ENCODE measurements at places on chromosomes 1 and 21.

DNA sequence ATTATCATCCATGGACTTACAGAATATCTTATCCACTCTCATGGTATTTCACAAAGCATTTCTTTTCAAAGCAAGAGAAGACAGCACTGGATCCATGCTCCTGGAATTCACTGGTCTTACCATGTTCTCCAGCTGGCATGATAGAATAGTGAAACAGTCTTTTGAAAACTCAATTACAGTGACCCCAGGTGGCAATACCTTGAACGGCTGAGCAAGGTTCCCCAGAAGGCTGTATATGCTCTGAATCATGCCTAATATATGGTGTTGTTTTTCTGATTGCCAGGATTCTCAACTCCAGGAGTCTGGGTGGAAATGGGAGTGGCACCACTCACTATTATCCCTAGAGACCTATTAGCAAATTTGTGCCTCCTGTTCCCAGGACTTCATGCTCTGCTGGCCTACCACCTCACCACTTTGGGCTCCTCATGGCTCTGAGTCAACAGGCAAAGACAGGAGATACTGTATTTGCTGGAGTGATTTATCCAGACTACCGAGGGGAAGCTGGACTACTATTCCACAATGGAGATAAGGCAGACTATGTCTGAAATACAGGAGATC is 87.6 kb downstream of the CATSPERE start:
- DNase-seq = no peak

DNA sequence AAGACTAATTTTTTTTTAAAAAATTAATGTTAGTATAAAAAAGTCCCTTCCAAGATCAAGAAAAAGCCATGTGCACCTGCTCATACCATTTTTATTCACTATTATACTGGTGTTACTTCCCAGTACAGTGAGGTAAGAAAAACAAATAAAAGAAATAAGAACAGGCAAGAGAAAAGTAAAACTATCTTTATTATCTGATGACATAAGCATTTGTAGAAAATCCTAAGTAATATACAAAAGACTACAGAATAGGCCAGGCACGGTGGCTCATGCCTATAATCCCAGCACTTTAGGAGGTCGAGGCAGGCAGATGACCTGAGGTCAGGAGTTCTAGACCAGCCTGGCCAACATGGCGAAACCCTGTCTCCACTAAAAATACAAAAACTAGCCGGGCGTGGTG is 65.3 kb downstream of the SRSF11 start:
- no peak for DNase-seq

DNA sequence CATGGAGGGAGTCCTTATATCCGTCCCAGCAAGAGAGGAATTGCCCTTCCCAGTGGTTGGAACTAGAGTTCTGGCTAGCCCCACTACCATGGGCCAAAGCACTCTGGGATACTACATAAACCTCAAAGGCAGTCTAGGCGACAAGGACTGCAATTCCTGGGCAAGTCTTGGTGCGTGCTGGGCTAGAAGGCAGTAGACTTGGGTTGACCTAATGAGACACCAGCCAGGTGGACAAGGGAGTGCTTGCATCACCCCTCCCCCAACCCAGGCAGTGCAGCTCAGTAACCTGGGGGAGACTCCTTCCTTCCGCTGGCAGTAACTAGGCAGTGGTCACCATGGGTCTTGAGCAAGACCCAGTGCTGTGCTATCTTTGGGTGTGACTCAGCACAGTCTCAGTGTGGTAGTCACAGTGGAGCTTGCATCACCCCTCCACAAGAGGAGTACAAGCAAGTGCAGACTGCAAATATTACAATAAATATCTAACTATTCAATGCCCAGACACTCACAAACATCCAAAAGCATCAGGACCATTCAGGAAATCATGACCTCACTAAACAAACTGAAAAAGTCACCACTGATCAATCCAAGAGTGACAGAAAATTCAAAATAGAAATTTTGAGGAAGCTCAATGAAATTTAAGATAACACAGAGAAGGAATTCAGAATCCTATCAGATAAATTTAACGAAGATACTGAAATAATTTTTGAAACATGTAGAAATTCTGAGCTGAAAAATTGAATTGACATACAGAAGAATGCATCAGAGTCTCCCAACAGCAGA is 84.7 kb upstream of the LYPLAL1 start:
- peak; percentile 72 for DNase-seq

GRCh38 chr21:43275421-43276211 is 106.8 kb downstream of the CRYAA start:
- no peak for DNase-seq

DNA sequence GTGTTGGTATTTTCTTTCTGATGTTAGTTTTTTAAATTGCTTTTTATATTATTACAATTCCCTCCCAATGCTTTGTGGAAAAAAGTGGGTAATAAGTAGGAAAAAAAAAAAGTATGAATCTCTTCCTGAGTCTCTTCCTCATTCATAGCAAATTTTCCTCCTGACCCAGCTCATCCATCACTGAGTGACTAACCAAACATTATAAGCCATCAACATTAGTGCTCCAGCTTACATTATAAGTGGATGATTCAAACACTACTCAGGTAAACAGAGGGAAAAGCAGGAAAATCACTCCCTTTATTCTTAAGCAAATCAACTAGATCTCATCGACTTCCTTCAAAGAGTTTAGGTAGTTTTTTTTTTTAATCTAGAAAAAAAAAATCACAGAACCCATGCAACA is 15.4 kb upstream of the SAMD13 start:
- no peak for DNase-seq

DNA sequence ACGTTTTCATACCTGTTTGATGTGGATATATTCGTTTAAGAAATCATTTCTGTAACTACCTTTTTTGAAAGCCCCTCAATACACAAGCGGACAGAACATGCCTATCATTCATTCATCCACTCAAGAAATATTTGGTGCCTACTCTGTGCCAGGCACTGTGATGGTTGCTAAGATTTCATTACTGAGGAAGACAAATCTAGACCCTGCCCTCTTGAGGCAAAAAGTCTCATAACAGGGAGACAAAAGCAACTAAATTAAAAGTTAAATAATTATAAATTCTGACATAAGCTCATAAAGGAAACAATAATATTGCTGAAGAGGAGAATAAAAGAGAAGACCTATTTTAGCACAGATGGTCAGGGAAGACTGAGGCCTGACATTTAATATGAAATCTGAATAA is 203.5 kb upstream of the ZNHIT6 start:
- DNase-seq = no peak

DNA sequence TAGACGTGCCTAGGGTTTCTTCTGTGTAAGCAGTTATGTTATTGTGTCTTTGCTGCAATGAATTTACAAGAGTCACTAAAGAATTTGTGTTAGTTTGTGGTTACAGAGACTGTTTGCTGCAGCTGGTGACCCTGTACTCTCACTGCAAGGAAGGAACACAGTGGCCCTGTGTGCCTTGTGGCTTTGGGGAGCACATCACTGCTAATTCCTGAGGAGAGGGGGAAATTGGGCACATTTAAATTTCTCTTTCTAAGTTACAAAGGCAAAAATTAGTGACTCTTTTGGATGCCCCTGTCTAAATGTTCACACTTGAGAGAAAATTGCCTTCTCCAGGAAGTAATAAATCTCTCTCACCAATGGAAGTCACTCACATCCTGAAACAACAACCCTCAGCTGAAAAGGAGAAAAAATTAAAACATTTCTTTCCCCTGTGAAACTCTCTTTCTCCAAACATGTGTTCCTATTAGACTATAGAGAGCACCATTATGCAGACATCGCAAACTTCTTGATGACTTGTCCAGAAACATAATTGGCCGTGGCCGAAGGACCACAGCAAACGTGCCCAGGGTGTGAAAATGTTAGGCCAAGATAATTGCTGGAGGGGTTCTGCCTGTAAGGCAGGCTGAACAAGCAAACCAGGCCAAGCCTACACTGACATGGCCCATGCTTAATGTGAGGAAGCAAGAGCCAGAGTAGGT is 32.3 kb upstream of the SPAG17 start:
- no peak for DNase-seq

GRCh38 chr21:41956926-41957729 is 3.3 kb upstream of the C2CD2 start:
- no peak for DNase-seq

DNA sequence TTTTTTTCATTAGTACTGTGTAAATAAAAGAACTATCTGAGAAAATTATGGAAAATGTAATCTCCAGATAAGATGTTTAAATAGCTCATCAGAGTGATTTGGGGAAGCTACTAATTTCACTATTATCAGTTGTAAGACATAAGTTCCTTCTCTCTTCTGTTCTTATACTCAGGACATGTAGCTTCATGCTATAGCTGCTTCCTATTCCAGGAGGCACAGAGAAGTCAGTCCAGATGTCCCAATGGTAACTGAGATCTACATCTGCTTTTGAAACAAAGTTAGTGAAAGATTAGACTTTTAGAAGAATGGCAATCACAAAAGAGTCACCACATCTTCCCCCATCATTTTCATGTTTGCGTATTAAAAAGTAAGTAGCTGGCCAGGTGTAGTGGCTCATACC is 5.6 kb downstream of the MAP3K21 start:
- DNase-seq = no peak

GRCh38 chr1:1397839-1398523 is 1.2 kb downstream of the CCNL2 start:
- DNase-seq = no peak

- no peak for DNase-seq
Measured at GRCh38 chr1:218498056-218498938, 153.2 kb downstream of the TGFB2 start.

Data from retinal pigment epithelial cell (primary cell).